Tongue (tissue), 3 donors: ENCODE measurements at places on chromosomes 2 and 18. TPM values are rescaled to one million over a fixed set of nuclear protein-coding genes. Genes with fewer than 3 reads are reported as not detected.

DNA sequence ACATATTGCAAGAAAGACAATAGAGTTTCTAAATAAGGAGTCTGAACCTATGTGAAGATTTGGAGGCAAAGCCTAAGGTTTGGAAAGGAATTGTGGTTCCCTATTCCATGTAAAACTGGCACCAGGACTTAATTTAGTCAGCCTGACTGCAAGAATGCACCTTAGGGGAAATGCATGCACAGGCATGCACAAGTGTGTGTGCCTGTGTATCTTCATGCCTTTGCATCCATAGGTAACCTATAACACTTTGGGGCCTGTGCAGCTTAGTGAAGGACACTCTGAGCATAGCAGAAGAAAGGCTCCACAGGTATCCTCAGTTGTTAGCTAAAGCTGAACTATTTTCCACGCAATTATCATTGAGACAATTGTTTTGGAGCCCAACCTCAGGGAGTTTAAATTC lies 73.4 kb downstream of the RPRM start:
- peak; percentile 16 for DNase-seq

The CYP1B1 gene
- 8.0 TPM for total RNA-seq

The C1QL2 gene
- not detected for total RNA-seq

- no peak for DNase-seq
These were observed 136.0 kb upstream of the AGAP1 start for GRCh38 chr2:235357881-235358280.

The POTEI gene
- total RNA-seq = 0.21 TPM

DNA sequence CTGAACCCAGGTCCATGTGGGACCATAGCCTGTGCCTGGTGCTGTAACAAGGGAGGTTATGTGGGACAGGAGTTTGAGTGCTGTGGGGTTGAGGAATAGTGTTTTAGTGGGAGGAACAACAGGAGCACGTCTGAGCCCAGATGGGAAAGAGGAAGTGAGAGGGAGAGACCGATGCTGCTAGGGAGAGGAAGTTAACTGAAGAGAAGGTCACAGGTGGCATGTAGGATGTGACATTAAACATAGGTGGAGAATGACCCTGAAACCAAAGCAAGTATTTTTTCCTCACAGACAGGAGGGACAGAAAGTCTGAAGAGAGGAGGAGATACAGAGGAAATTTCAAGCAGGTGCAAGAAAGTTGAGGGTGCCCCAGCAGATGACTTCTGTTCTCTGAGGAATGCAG lies 87.8 kb downstream of the ACOXL start:
- DNase-seq = no peak

- peak; percentile 83 for DNase-seq
These were observed 56.5 kb upstream of the CREB1 start for GRCh38 chr2:207473049-207473930.

GRCh38 chr2:24009680-24010476 lies at the start of gene MFSD2B:
Gene MFSD2B (plus strand): TSS chr2:24010085. CDS start chr2:24010097, 12 bp downstream.
- DNase-seq = no peak

- no peak for DNase-seq
These were observed 3.4 kb downstream of the MAP4K3 start for GRCh38 chr2:39433586-39434195.

DNA sequence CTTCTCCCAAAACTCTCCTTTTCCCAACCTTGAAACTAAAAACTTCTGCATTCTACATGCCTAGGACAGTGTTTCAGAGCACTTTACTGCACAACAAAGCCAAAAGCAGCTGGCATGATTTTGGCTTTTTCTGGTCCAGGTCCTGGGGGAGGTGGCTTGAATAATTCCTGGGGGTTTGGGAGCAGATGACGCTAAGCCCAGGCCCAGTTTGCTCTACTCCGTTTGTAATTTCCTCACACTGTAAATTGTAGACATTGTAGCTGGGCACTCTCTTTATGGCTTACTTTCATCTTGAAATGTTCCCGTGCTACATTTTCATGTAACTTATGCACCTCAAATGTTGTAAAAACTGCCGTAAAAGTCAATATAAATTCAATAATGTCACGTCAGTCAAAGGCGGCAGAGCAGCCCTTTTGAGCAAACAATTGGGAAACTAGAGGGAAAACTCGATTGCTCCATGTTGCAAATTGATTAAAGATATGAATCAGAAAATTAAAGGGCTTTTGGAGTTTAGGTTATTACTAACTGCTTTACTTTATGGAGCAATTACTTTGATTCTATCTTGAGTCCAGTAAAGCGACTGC lies 373.2 kb upstream of the SLC14A2 start:
- no peak for DNase-seq

GRCh38 chr2:60333264-60333663 lies 220.2 kb downstream of the BCL11A start:
- no peak for DNase-seq

The TUBA3E gene
- total RNA-seq = not detected

GRCh38 chr2:172817411-172817810 lies 81.8 kb downstream of the RAPGEF4 start:
- no peak for DNase-seq

DNA sequence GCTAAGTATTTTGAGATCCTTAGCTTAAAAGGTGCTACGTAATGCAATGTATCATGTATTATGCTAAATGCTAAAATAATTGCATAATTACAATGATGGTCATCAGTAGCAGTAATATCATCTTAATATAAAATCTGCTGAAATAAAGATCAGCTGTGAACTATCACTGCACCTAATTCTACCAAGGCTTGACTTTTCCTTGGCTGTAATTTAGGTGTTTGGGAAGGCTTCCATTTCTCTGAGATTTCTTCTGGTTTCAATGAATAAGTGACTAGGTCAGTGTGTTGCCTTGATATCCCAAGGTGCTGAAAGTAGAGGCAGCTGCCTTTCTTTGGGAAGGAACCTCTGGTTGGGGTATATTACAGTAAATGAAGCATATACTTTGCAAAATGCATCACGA lies 376.1 kb downstream of the STK39 start:
- DNase-seq = no peak

- DNase-seq = peak; percentile 42
These were observed 43.7 kb upstream of the COX7A2L start for GRCh38 chr2:42404676-42405075.

DNA sequence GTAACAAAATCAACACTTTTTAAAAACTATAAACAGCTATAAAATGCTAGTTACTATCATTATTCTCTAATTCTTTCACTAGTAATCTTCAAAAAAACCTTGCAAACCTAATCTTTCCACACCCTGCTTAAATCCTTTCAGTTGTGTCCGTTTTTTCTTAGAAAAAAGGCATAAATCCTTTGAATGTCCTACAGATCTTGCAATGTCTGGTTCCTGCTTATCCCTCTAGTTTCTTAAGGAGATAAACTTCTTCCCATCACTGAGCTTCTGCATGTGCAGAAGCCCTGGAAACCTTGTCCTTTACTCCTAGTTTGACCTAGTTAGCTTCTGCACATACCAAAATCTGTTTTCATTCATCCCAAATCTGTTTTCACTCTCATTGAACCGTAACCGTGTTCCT lies 1.3 kb upstream of the PNO1 start:
- DNase-seq = no peak

DNA sequence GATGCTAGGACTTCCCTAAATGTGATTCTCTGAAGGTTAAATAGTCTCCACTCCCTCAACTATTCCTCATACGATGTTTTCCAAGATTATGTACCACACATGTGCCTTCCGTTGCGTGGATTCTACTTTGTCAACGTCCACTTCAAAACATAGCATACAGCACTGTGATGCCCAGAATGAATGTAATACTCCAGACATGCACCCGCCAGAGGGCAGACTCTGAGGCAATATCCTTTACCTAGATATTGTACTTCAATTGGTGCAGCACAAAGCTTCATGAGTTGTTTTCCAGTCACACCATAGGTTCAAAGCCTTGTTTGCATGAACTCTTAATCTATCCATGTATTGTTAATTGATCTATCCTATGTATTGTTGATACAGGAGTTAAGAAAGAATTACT lies 201.0 kb upstream of the NABP1 start:
- no peak for DNase-seq

DNA sequence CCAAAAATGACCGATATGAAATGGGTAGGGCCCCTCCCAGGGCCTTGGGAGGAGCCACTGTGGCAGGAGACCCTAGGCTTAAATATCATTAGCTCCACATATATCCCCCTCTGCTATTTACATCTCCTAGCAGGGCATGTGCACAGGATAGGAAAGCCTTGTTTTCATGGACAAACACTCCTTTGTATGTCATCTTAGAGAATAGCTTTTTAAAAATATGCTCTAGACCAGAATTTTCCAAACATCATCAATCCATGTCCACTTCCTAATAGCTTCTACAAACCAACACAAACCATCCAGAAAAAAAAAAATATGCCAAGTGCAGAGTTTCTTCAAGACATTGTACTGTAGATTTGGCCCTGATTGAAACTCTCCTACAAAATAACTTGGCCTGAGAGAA lies 10.8 kb downstream of the DAPL1 start:
- no peak for DNase-seq

The RAB27B gene
- total RNA-seq = 3.7 TPM

The AQP4 gene
- 37.6 TPM for total RNA-seq

GRCh38 chr2:120736624-120737339 lies 1.1 kb downstream of the GLI2 start:
- peak; percentile 93 for DNase-seq

- peak; percentile 15 for DNase-seq
These were observed 225.1 kb upstream of the TMEFF2 start for GRCh38 chr2:192419786-192420185.

- DNase-seq = peak; percentile 3
These were observed 15.5 kb upstream of the DUSP19 start for GRCh38 chr2:183063083-183063482.

- DNase-seq = peak; percentile 68
These were observed 787.9 kb upstream of the FANCL start for GRCh38 chr2:59029058-59029457.

DNA sequence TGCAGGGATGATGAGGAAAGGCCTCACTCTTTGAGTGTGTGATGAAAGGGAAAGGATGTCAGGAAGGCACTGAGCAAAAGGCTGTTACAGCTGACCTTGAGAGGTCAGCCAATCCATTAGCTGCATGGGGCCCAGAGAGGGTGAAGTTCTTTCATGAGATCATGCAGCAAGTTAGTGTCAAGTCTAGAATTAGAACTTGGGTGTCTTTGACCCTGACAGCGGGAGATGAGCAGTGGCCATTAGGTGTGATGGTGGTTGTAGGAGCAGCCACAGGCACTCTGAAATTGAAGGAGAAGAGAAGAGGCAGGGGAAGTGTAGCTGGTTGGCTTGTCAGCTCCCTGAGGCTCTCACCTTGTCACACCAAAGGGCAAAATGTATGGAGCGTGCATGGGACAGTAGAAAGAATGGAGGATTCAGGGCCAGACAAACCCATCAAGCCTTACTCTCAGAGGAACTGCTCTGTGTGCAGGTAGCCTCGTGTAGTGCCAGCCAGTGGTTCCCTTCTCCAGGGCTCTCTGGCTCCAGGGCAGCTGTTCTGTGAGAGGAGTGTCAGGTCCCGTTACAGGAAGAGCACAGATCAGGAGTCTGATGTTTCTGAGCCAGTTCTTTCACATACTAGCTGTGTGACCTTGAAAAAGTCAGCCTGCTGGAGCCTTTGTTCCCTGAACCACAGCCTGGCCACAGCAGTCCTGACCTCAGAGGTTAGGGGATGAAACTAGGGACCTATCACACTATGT lies 35.9 kb downstream of the MAP4K4 start:
- DNase-seq = no peak

The CLEC4F gene
- total RNA-seq = not detected

GRCh38 chr2:218960309-218961165 lies 1.1 kb downstream of the CDK5R2 start:
- no peak for DNase-seq

The GKN2 gene
- not detected for total RNA-seq
